Right lobe of liver (tissue), 6 donors: ENCODE measurements at places on chromosomes 7 and 10.

- no peak for DNase-seq
These were observed 23.9 kb upstream of the PLPP4 start for GRCh38 chr10:120433141-120433540.

- no peak for DNase-seq
These were observed 30.6 kb upstream of the GDI2 start for GRCh38 chr10:5843686-5844344.

- no peak for DNase-seq
These were observed 207.3 kb downstream of the LRMDA start for GRCh38 chr10:75638752-75639151.

DNA sequence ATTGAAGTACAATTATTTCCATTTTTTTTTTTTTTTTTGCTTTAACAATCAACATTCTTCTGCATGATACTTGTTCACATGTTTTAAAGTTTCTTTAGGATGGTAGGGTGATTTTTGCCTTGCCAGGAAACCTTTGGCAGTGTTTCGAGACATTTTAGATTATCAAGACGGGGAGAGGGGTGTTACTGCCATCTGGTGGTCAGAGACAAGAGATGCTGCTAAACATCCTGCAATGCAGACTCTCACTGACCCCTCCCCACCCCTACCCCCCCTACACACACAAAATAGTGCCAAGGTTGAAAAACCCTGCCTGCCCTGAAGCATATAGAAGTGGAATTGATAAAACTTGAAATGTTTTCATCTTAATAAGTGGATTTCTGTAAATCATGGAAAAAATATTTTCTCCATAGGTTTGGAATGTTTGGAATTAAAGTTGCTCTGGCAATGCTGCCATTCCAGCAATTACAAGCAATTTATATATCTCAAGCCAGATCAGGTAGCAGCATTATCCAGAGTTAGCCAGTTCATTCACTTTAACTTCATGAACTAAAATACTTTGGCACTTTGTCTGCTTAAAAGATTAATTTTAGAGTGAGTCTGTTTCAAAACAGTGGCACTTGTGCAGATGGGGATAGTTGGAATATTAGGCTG, 62.1 kb downstream of the SDHAF3 start:
- peak; percentile 58 for DNase-seq
